HEK293T (cell line): ENCODE measurements at places on chromosomes 7 and 10.

DNA sequence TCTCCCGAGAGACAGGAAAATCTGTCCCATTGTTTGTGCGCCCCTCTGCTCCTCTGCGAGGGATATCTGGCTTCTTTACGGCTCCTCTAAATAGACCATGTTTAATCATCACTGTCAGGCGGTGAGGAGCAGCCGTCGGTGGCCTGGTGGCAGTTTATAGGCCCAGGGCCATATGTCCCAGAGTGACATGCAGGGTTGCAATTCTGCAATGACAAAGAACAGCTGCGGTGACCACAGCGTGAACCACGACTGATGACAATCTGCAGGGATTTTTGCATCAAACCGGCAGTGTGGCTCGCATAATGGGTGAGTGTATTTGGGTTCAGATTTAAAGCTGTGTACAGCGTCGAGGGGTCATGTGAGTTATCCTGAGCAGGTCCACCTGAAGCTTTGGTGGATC, 41.5 kb downstream of the GATA3 start:
- DNase-seq = no peak

DNA sequence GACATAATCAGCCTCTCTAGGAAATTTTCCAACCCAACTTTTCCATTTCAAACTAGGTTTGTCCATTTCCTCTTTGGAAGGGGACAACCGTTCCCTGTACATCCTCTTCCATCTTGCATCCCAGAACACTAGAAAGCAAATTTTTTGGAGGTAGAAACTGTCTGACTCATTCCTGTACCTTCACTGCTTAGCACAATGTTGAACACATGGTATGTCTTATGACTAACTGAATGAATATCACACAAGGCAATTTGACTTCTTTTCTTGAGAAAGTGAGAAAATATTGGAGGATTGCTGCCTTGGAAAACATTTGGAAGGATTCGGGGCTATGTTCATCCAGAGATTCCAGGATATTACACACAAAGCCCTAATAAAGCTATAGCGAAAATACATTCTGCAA, 289.1 kb downstream of the FGFR2 start:
- DNase-seq = no peak

- no peak for DNase-seq
Observed at GRCh38 chr10:77441353-77442166, 196.0 kb downstream of the KCNMA1 start.

DNA sequence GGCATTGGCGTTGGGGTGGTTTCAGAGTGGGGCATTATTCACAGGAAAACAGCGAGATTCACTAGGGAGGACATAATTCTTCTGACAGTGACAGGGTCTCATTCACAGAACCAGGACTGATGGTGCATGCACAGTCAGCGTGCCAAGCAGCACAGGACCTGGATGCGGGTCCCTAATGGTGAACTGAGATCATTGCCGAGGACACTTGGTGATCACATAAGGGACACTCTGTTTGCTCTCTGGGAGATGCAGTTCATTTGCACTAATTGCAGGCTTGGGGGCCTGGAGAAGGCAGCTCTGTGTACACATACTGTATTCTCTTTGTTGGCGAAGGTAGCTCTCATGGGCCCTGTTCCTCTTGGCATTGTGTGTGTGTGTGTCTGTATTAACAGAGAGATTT, 716.1 kb downstream of the PHTF2 start:
- DNase-seq = no peak

DNA sequence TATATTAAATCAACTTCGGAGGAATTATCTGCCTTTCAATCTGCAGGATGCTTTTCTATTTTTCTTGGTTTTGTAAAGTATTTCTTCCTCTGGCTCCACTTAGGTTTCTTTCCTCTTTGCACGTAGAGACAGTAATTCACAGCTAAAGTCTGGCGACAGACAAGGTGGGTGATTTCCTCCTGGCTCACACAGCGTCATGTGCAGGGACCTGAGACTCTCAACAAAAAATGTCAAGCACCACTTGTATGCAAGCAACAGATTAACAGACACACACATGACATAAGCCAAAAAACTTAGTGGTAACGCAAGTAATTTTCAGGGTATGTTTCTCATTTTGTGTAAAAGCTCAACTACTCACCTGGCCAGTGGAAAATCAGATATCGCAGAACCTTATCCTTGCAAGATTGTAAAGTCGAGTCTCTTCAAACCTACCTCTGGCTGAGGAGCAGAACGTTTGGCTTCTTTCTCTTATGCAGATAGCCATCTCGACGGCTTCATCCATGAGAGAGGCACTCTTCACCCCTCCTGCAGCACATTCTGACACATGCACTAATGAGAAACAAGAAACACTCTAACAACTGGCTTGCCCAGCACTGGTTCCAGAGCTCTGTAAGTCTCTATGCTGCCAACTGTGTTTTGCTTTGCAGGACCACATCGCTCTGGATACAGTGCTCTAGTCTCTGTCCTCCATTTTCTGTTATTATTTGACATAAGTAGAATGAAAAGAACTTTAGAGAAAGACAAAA, 188.0 kb downstream of the CDCA7L start:
- no peak for DNase-seq

DNA sequence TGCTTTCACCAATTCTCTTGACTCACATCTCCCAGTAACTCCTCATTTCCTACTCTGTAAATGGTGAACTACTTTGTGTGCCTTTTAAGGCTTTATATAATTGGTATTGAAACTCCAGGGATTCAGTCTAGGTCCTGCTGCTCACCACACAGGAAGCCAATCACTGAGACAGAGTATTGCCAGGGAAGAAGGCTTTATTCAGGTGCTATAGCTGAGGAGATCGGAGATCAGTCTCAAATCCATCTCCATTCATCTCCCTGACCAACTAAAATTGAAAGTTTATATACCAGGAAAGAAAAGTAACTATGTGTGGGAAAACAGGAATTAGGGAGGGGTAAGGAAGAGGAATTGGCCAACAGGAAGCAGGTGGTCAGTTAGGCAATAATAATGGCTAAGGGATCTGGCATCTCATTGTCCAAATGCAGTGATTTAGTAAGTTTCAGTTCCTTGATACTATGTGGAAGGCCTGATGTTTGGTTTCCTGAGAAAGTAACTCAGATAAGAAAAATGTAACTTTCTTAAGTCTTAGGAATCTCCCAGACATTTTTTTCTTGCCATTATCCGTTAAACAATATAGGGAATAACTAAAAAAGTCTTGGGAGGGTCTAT, 10.2 kb upstream of the SDHAF3 start:
- DNase-seq = no peak

DNA sequence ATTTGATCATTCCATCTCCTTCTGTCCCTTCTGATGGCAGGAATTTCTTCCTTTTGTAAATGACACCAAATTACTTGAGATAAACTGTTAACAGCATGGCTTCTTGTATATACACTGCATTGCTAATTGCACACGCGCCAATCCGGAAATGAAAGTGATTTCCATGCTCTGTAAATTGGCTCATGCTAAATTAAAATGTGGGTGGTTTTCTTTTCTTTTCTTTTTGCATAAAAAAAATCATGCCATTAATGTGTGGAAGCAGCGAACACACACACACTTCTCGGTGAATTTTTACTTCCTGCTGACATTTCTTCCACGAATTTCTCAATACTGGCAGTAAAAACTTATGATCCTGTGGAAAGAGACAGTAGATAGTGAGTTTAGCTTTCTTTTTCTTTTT, 123.1 kb upstream of the CCDC6 start:
- no peak for DNase-seq
